Activated CD4-positive, alpha-beta memory T cell treated with anti-CD3 and anti-CD28 coated beads, Interleukin-2, amount 10 ng/mL, durations not matched to agents 7 days and 5 days (primary cell): ENCODE measurements at places on chromosomes 1 and 21.

DNA sequence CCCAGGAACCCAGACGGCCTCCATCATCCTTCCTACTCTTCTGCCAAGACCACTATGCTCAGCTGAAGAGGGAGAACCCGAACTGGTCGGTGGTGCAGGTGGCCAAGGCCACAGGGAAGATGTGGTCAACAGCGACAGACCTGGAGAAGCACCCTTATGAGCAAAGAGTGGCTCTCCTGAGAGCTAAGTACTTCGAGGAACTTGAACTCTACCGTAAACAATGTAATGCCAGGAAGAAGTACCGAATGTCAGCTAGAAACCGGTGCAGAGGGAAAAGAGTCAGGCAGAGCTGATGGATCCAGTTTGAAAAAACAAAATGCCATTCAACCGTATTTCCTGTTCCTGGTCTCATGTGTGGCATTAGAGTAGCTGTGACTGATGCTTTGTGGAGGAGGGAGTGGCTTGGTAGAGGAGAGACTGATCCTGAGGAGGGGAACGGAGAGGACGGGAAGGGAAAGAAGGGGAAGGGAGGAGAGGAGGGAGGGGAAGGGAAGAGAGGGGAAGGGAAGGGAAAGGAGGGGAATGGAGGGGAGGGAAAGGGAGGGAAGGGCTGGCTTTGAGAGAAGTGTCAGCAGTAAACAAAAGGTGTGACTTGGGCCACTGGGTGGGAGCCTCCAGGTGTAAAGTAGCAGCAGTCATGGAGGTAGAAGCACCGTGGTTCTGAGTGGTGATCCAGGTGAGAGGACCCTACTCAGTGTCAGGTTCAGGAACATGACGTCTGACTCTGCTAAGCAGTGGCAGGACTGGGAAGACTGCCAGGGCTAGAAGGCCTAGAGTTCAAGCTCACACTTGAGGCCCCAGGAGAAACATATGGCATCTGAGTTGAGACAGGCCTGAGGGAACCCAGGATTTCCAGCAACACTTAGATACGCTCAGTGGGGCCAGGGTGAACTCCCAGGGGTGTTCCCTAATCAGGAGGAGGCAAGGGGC lies 846 bp downstream of the HMGB4 start:
- H3K4me1 ChIP-seq, result peaks cover 5% of the 10 kb centered on the region
- no peaks in the 10 kb centered on the region for H3K36me3 ChIP-seq
- H3K27me3 ChIP-seq, result no peaks in the 10 kb centered on the region
- H3K27ac ChIP-seq, result no peak overlapping the region
- no peak for DNase-seq
- no peak overlapping the region for H3K4me3 ChIP-seq

DNA sequence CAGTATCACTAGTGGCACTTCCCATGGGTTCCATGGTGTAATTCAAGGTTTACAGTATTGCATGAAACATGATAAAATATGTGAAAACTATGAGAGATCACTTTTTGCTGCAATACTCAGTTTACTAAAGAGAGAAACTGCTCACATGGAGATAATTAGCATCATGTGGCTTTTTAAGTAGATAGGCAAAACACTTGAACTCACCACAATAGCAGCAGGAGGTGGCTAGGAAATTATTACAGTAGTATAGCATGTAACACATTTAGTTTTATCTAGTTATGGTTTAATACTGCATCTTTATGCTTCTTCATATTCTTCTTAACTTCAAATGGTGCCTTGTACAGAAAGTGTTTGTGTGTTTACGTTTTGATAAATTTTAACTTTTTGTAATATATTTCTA lies 698.5 kb upstream of the BRINP3 start:
- no peaks in the 10 kb centered on the region for H3K36me3 ChIP-seq
- DNase-seq, result no peak
- H3K4me1 ChIP-seq, result peaks cover 5% of the 10 kb centered on the region

DNA sequence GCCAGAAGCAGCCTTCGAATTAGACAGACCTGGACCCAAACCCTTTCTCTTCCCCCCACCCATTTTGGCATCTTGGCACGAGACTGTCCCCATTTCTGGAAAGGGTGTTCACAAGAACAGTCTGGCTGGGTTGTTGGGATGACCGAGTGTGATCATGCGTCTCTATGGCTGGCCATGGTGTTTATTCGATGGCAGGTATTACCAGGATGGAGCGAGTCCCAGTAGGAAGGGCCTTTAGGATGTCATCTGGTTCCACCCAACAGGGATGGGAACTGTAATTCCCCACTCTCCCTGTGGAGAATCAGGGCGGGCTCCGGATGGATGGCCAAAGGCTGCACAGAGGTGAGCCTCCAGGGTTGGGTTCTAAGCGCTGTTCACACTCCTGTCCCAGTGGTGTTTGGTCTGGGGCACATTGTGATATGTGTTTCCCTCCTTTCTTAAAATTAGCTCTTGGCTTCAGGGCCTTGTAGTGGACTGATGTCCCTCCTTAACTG lies 33.4 kb upstream of the ATP5PO start:
- peak; percentile 34 for DNase-seq
- H3K4me1 ChIP-seq, result peaks cover 79% of the 10 kb centered on the region
- no peaks in the 10 kb centered on the region for H3K27me3 ChIP-seq

- peaks cover 4% of the 10 kb centered on the region for H3K36me3 ChIP-seq
- H3K27ac ChIP-seq, result no peak overlapping the region
- peaks cover 4% of the 10 kb centered on the region for H3K4me1 ChIP-seq
- H3K27me3 ChIP-seq, result no peaks in the 10 kb centered on the region
- no peak overlapping the region for H3K4me3 ChIP-seq
- DNase-seq, result no peak
These were observed 31.2 kb upstream of the C1orf174 start for GRCh38 chr1:3931007-3931912.

DNA sequence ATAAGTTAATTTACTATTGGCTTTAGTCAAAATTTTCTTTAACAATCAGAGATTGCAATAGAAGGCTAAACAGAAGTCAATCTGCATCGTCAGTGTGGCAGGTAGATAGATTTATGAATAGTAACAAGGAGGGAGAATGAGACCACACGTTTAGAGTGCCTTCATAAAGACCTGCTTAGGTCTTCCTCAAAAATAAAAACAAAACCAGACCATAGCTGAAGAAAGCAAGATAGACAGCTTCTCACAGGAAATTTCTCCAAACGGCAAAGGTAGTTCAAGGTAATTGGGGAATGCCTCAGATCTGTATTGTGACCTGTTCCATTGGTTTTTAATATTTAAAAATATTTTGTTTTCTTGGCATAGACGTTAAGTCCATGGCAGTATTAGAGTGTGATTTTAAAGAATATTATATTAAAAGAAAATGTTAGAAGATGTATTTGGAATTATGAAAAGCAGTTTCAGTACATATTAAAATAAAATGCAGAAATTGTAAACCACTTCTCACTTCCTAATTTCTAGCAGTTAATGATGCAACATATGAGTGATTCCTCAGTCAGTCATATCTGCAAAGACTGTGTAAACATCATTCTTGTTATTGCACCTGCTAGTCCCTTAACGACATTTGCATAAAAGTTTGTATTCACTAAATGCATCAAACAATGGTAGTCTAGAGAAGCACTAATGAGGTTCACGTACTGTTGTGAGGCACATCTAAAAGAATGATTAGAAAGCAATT lies 278.0 kb downstream of the HLX start:
- DNase-seq, result no peak
- no peaks in the 10 kb centered on the region for H3K27me3 ChIP-seq
- H3K4me3 ChIP-seq, result no peak overlapping the region
- H3K27ac ChIP-seq, result no peak overlapping the region

DNA sequence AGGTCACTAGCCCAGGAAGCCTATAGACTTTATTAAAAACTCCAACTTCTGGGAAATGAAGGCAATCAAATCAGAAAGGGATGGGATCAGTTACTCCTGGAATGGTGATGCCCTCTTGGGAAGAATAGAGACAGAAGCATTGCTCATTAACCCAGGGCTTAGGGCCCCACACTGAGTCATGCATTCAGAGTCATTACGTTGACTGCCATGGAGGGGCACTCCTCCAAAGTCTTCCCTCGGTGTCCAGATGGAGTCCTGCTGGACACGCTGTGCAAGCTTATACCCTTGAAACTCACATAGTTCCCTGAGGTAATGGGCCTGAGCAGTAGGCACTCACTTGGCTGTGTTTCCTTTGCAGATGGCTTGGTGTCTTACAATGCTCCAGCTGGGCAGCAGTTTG lies 35.2 kb upstream of the HSD17B7 start:
- no peak for DNase-seq
- no peak overlapping the region for H3K27ac ChIP-seq
- H3K36me3 ChIP-seq, result no peaks in the 10 kb centered on the region
- no peaks in the 10 kb centered on the region for H3K4me1 ChIP-seq

DNA sequence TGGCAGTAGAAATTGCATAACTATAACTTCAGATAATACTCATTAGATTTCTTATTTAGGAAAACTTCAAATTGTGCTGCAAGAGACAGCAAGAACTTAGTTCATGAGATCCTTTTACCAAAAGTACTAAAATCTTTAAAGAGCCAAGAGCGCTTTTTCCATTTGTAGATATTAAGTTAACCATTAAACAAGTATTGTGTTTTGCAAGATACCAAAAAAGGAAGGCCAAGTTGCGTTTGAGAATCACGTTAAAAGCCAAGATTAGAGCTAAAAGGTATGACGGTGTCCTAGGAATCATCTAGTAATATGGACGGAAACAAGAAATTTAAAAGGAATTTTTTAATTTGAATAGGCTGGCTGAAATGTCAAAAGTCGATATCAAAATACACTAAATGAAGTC lies 361.3 kb upstream of the LYPLAL1 start:
- no peaks in the 10 kb centered on the region for H3K36me3 ChIP-seq
- no peaks in the 10 kb centered on the region for H3K4me1 ChIP-seq
- H3K4me3 ChIP-seq, result no peak overlapping the region
- H3K27ac ChIP-seq, result no peak overlapping the region

- peaks cover 19% of the 10 kb centered on the region for H3K36me3 ChIP-seq
- DNase-seq, result peak; percentile 92
- peak within 1 kb of the TSS; percentile 98 for H3K4me3 ChIP-seq
- H3K4me1 ChIP-seq, result peaks cover 25% of the 10 kb centered on the region
- H3K27ac ChIP-seq, result peak within 1 kb of the TSS; percentile 93
These were observed at the start of the genes LZIC and NMNAT1 for GRCh38 chr1:9942939-9943788. Gene LZIC (minus strand): TSS chr1:9943391. CDS start chr1:9936619, 6,772 bp downstream. Gene NMNAT1 (plus strand): TSS chr1:9943475. CDS start chr1:9972074, 28,599 bp downstream.

- DNase-seq, result peak; percentile 48
- H3K36me3 ChIP-seq, result peaks cover 5% of the 10 kb centered on the region
- H3K4me3 ChIP-seq, result peak overlapping the region; percentile 67
- peaks cover 1% of the 10 kb centered on the region for H3K27me3 ChIP-seq
- H3K27ac ChIP-seq, result peak overlapping the region; percentile 84
- peaks cover 32% of the 10 kb centered on the region for H3K4me1 ChIP-seq
These were observed 18.3 kb upstream of the IL6R start for GRCh38 chr1:154386643-154387352.

DNA sequence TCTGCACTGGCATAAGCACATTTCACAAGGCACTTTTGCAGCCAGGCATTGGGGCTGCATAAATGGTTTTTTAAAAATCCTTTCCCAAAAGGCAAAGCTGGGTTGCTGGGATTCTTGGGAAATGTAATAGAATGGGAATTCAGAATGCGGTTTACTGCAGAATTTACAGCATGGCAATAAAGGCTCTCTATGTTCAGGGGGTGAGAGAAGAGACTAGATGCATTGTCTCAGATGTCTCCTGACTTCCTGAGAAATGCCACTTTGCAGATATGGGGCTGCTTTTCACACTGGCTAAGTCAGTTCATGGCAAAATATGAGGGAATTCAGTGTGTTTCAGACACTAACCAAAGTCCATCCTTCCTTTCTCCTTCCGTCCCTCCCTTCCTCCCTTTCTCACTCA lies 13.5 kb downstream of the FCGR2B start:
- H3K36me3 ChIP-seq, result no peaks in the 10 kb centered on the region
- peaks cover 3% of the 10 kb centered on the region for H3K4me1 ChIP-seq
- H3K4me3 ChIP-seq, result no peak overlapping the region
- no peak for DNase-seq

- H3K27ac ChIP-seq, result peak overlapping the region; percentile 91
- H3K4me3 ChIP-seq, result peak overlapping the region; percentile 38
- peak; percentile 38 for DNase-seq
- H3K36me3 ChIP-seq, result no peaks in the 10 kb centered on the region
- H3K27me3 ChIP-seq, result no peaks in the 10 kb centered on the region
These were observed 3.4 kb upstream of the NVL start for GRCh38 chr1:224333309-224333926.

GRCh38 chr21:36690628-36691554 lies 8.0 kb upstream of the SIM2 start:
- peaks cover 4% of the 10 kb centered on the region for H3K36me3 ChIP-seq
- H3K27ac ChIP-seq, result no peak overlapping the region
- peaks cover 4% of the 10 kb centered on the region for H3K4me1 ChIP-seq
- H3K27me3 ChIP-seq, result peaks cover 75% of the 10 kb centered on the region
- no peak for DNase-seq
- no peak overlapping the region for H3K4me3 ChIP-seq

DNA sequence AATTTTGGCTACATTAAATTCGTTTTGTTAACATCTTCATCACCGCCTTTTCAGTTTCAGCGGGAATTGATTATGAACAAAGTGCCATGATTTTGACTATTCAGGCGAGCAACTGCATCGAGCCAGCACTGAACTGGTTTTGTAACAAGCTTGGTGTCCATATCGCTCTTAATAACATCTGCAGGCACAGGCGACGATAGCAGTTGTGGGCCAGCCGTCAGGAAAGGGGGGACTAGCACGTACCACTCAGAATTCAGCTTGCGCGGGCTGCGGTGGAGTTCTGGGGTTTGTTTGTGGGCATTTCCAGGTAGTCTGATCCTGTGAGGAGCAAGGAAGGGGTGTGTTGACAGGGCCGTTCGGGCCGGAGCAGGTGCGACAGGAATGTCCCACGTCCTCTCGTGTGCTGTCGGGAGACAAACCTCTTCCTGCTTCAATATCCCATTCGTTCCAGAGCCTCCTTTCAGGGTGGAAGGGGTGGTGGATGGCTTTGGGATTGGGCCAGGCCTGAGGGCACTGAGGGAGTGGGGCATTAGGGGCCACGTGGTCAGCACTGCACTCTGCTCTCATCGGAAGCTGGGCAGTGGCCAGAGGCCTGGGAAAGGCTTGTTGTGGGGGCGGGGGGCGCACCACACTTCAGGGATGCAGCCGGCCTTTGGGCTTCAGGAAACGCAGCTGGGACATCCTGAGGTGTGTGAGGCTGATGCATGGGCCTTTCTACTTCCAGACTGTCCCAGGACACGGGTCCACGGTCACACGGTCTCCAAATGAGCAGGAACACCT lies 39.1 kb downstream of the SKI start:
- H3K27me3 ChIP-seq, result no peaks in the 10 kb centered on the region
- DNase-seq, result no peak
- H3K36me3 ChIP-seq, result peaks cover 13% of the 10 kb centered on the region
- peaks cover 17% of the 10 kb centered on the region for H3K4me1 ChIP-seq
- H3K4me3 ChIP-seq, result no peak overlapping the region
- no peak overlapping the region for H3K27ac ChIP-seq

- H3K27me3 ChIP-seq, result peaks cover 30% of the 10 kb centered on the region
- H3K27ac ChIP-seq, result no peak overlapping the region
- no peaks in the 10 kb centered on the region for H3K4me1 ChIP-seq
These were observed 42.1 kb upstream of the CASZ1 start for GRCh38 chr1:10838541-10838940.

GRCh38 chr1:220711056-220711809 lies 21.1 kb downstream of the C1orf115 start:
- peaks cover 5% of the 10 kb centered on the region for H3K4me1 ChIP-seq
- H3K27me3 ChIP-seq, result peaks cover 1% of the 10 kb centered on the region
- no peak for DNase-seq
- no peaks in the 10 kb centered on the region for H3K36me3 ChIP-seq

GRCh38 chr1:159921700-159922504 lies 3.4 kb downstream of the TAGLN2 start:
- no peaks in the 10 kb centered on the region for H3K27me3 ChIP-seq
- peak; percentile 36 for DNase-seq
- peaks cover 64% of the 10 kb centered on the region for H3K4me1 ChIP-seq
- peaks cover 68% of the 10 kb centered on the region for H3K36me3 ChIP-seq
- peak overlapping the region; percentile 98 for H3K27ac ChIP-seq

- peaks cover 5% of the 10 kb centered on the region for H3K36me3 ChIP-seq
- peaks cover 42% of the 10 kb centered on the region for H3K4me1 ChIP-seq
- H3K27ac ChIP-seq, result peak overlapping the region; percentile 36
These were observed 28.3 kb upstream of the RCSD1 start for GRCh38 chr1:167601442-167602383.
